ENCODE measurements at places on chromosomes 2 and 18. TPM values are rescaled to one million over a fixed set of nuclear protein-coding genes. Genes with fewer than 3 reads are reported as not detected.

MYO5B gene
- total RNA-seq = 8.7 TPM

- peak; percentile 17 for DNase-seq
- H3K4me1 ChIP-seq = peaks cover 14% of the 10 kb centered on the region
- H3K4me3 ChIP-seq = peak overlapping the region; percentile 78
- peaks cover 52% of the 10 kb centered on the region for H3K27me3 ChIP-seq
- no peaks in the 10 kb centered on the region for H3K36me3 ChIP-seq
Observed at GRCh38 chr2:154698721-154699574, 453 bp downstream of the KCNJ3 start.

DNA sequence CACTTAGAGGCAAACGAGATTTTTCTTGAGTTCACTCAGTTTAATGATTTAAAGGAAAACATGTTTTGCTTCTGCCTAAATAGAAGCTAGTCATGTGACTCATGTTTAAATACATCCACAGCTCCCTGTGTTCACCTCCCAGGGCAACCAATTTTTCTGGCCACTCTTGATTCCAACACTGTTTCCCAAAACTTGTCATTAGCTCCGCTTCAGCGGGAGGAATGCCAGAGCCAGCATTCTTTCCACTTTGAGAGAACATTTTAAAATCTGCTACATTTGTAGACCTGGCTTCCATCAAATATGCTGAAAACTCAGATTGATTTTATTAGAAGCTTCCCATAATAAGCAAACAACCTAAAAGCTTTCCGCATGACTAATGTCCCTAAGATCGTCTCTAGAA, 2.8 kb upstream of the CYS1 start:
- H3K27me3 ChIP-seq = peaks cover 43% of the 10 kb centered on the region
- peaks cover 18% of the 10 kb centered on the region for H3K4me1 ChIP-seq
- H3K36me3 ChIP-seq = no peaks in the 10 kb centered on the region

GRCh38 chr2:86249579-86250391, 50.5 kb downstream of the MRPL35 start:
- H3K27me3 ChIP-seq = no peaks in the 10 kb centered on the region
- no peak for DNase-seq
- H3K27ac ChIP-seq = no peak overlapping the region
- H3K4me1 ChIP-seq = peaks cover 24% of the 10 kb centered on the region
- no peak overlapping the region for H3K4me3 ChIP-seq

PER2 gene
- total RNA-seq = 4.1 TPM

- no peaks in the 10 kb centered on the region for H3K36me3 ChIP-seq
- no peak overlapping the region for H3K27ac ChIP-seq
- H3K4me3 ChIP-seq = no peak overlapping the region
- no peak for DNase-seq
- H3K27me3 ChIP-seq = peaks cover 3% of the 10 kb centered on the region
Observed at GRCh38 chr2:240502059-240502429, 55.7 kb downstream of the ANKMY1 start.

DNA sequence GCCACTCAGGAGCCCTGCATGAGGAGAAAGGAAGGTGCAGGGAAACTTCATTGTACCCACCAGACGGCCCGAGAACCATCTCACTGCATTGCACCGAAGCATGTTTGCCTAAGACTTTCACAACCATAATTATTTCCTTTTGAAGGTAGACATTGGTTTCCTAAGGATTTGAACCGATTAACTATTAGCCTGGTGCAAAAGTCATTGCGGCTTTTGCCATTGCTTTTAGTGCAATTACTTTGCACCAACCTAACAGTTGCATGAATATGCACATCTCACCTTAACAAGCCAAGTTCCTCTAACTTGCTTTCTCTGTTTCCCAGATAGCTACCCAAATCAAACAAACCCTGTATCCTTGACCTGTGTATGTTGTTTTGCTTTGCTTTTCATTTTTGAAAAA, 516.3 kb upstream of the ID2 start:
- H3K4me1 ChIP-seq = peaks cover 23% of the 10 kb centered on the region
- no peaks in the 10 kb centered on the region for H3K27me3 ChIP-seq
- no peak overlapping the region for H3K4me3 ChIP-seq
- DNase-seq = no peak
- H3K27ac ChIP-seq = no peak overlapping the region

DNA sequence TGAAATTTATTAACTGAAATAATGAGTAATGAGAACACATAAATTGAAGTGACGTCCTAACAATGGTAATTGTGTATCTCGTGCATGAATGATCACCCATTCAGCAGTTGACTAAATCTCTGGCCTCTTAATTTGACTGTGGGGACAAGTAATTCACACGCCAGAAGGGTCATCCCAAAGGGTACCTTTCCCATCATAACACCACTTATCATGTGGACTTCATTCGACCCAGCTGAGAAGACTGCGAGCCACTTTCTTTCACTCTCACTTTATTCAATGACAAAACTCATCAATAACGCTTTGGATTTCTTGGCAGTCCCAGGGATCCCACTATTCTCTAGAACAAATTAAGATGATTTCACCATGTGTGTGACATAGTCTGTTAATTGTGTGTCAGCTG, 62.7 kb upstream of the LYPD1 start:
- H3K36me3 ChIP-seq = no peaks in the 10 kb centered on the region
- H3K27me3 ChIP-seq = no peaks in the 10 kb centered on the region
- H3K4me3 ChIP-seq = no peak overlapping the region

DNA sequence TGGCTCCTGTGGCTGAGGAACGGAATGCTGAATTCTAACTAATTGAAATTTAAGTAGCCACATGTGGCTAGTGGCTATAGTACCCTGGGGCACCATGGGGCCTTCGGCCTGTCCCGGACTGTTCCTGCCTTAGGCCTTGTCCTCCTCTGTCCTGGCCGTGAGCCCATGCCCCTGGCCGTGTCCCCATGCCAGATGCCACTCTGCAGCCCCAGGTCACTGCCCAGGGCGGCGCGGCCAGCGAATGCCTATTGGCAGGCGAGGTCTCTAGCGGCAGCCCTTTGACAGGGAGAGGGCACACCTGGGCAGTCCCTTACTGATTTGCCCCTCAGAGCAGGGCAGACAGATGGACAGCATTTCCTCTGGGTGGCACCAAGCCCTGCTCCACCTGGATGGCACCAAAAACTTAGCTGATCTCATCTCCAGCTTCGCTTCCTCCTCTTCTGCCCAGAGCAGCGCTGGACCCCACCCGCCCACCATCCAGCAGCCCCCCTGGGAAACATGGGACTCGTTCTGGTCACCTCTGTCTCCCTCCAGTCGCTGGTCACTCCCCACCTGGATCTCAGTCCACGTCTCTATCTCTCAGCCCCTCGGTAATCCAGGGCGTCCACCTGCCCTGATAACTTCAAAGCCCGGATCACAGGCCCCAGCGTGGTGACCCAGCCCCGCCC, 1.1 kb upstream of the DGKD start:
- DNase-seq = no peak
- H3K4me3 ChIP-seq = peak overlapping the region; percentile 94
- H3K4me1 ChIP-seq = peaks cover 27% of the 10 kb centered on the region
- no peak overlapping the region for H3K27ac ChIP-seq
- peaks cover 36% of the 10 kb centered on the region for H3K27me3 ChIP-seq
- H3K36me3 ChIP-seq = peaks cover 3% of the 10 kb centered on the region

- H3K27ac ChIP-seq = no peak overlapping the region
- no peak overlapping the region for H3K4me3 ChIP-seq
- DNase-seq = no peak
- peaks cover 10% of the 10 kb centered on the region for H3K4me1 ChIP-seq
- no peaks in the 10 kb centered on the region for H3K36me3 ChIP-seq
Observed at GRCh38 chr2:152094014-152094413, 4.8 kb downstream of the CACNB4 start.

PDE11A gene
- total RNA-seq = 0.53 TPM

- no peaks in the 10 kb centered on the region for H3K36me3 ChIP-seq
- H3K4me1 ChIP-seq = no peaks in the 10 kb centered on the region
- no peak for DNase-seq
- H3K4me3 ChIP-seq = no peak overlapping the region
Observed at GRCh38 chr2:126859631-126860030, 39.1 kb upstream of the TEX51 start.

TMEM37 gene
- 9.6 TPM for total RNA-seq

DNA sequence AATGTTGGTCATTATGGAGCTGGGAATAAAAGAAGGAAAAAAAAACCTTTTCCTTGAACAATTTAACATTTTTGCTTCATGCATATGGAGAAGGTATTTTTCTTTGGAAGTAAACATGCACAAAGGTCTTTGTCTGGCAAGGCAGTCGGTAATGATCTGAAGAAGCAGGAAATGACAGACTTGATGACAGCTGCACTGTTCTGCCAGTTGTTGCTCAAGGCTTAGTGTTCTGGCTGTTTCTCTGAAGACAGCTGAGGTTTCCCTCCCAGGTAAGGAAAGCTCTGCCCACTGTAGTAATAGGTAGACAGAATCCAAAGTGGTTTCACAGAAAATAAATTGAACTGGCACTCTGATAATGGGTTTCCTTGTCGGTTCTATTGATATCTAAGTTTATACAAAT, 308.4 kb upstream of the GCFC2 start:
- H3K4me3 ChIP-seq = no peak overlapping the region
- DNase-seq = no peak
- no peaks in the 10 kb centered on the region for H3K27me3 ChIP-seq
- no peak overlapping the region for H3K27ac ChIP-seq
- no peaks in the 10 kb centered on the region for H3K36me3 ChIP-seq
- H3K4me1 ChIP-seq = no peaks in the 10 kb centered on the region

- H3K36me3 ChIP-seq = no peaks in the 10 kb centered on the region
- H3K4me3 ChIP-seq = no peak overlapping the region
- peaks cover 9% of the 10 kb centered on the region for H3K4me1 ChIP-seq
- H3K27ac ChIP-seq = no peak overlapping the region
- H3K27me3 ChIP-seq = no peaks in the 10 kb centered on the region
- no peak for DNase-seq
Observed at GRCh38 chr18:73683409-73684238, 464.0 kb downstream of the FBXO15 start.

DNA sequence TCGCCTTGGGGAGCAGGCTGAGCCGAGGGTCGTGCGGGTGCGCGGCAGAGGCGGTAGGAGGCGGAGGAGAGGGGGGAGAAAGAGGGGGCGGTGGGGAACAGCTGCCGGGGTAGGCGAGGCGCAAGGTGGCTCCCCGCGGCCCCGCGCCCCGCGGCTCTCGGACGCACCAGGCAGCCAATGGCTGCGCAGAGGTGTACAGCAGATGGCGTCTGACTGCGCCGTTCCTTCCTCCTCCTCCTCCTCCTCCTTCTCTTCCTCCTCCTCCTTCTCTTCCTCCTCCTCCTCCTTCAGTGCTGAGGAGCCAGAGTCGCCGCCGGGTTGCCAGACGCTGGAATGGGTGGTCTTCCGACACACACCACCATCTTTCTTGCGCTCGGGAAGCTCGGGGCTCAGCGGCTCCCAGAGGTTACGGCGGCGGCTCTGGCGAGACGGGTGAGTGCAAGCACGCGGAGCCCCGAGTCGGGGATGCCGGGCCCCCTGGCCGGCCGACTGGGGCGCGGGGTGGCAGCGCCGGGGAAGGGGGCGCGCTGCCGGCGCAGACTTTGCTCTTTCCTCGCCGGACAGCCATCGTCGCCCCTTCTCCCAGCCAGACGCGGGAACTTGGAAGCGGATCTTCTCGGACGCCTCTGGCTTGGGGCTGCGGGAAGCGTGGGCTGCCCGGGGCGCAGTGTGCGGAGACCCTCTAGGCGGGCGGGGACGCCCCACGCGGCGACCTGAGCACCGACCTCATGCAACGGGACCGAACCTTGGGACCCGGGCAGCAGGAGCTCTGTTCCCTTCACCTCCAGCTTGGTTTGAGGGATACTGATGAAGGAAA, at the start of gene THSD7B:
Gene THSD7B (plus strand): TSS at position 290 of the 817 bp plus-strand sequence. CDS start 116,634 bp downstream, outside the sequence.
- H3K4me1 ChIP-seq = peaks cover 18% of the 10 kb centered on the region
- peak; percentile 29 for DNase-seq
- H3K27ac ChIP-seq = no peak within 1 kb of the TSS
- H3K4me3 ChIP-seq = peak within 1 kb of the TSS; percentile 87

PAX8 gene
- total RNA-seq = 0.66 TPM

FOXD4L1 gene
- total RNA-seq = 0.09 TPM

GRCh38 chr2:186697536-186697935, 3.7 kb downstream of the FAM171B start:
- no peak overlapping the region for H3K27ac ChIP-seq
- no peak for DNase-seq
- H3K4me3 ChIP-seq = no peak overlapping the region
- H3K4me1 ChIP-seq = peaks cover 31% of the 10 kb centered on the region

DNA sequence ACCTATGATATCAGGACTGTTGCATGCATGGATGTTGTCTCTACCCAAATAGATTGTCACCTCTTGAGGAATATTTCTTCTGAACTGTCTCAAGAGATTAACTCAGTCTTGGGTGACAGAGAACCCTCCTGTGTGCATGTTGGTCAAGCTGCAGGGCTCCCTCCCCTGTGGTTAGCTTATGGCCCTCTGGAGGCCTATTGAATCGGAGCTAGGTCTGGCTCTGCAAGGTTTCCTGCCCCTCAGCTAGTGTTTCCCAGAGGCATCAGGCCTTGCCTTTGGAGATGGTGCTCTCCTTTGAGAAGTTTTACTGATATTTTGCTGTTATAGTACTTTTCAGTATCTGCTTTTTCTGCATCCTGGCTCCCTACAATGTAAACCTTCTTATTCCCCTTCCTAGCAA, 769.2 kb upstream of the FAM98A start:
- peaks cover 53% of the 10 kb centered on the region for H3K4me1 ChIP-seq

DNA sequence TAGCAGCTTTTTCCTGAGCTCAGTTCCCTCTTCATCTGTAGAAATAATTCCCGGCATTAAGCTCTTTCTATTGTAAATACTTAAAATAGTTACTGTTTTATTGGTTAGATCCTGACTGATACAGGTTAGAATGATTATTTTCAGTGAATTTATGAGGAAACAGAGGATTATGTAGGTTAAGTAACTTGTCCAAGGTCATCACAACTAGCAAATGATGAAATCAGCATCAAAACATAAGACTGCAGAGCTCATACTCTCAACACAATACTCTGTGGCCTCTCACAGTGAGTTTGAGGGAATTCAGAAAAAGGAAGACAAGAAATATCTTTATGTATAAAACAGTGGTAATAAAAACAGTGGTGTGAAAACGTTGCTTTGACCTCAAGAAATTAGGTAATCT, 113.2 kb upstream of the DLX2 start:
- no peaks in the 10 kb centered on the region for H3K27me3 ChIP-seq
- H3K27ac ChIP-seq = no peak overlapping the region
- no peaks in the 10 kb centered on the region for H3K36me3 ChIP-seq
- no peak for DNase-seq
- H3K4me1 ChIP-seq = peaks cover 43% of the 10 kb centered on the region
- no peak overlapping the region for H3K4me3 ChIP-seq

DNA sequence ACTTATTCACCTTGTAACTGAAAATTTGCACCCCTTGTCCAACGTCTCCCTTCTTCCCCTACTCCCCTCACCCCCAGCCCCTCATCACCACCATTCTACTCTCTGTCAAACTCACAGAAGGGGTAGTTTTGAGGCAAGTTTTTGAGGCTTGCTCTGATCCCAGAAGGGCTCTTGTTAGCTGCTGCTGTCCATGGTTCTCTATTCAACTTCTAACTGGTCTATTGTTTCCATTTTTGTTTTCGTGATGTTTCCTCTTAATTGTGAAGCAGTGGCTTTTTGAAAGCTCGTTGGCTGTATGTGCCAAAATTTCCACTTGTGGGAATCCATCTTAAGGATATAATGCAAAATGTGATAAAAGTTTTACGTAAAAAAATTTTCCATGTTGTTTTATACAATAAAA, 92.5 kb upstream of the CRACDL start:
- H3K4me3 ChIP-seq = no peak overlapping the region
- peaks cover 5% of the 10 kb centered on the region for H3K4me1 ChIP-seq
- no peak overlapping the region for H3K27ac ChIP-seq
- peaks cover 2% of the 10 kb centered on the region for H3K36me3 ChIP-seq
- DNase-seq = no peak
- H3K27me3 ChIP-seq = no peaks in the 10 kb centered on the region

- no peak overlapping the region for H3K4me3 ChIP-seq
- peaks cover 12% of the 10 kb centered on the region for H3K36me3 ChIP-seq
- H3K27me3 ChIP-seq = peaks cover 11% of the 10 kb centered on the region
- H3K27ac ChIP-seq = no peak overlapping the region
- DNase-seq = peak; percentile 66
- H3K4me1 ChIP-seq = peaks cover 44% of the 10 kb centered on the region
Observed at GRCh38 chr2:121810959-121811853, 55.8 kb downstream of the TSN start.
